Activated T-helper 1 cell treated with Interleukin-2 at 50 U/mL for 16 hours (primary cell): ENCODE measurements at places on chromosomes 7 and 10.

DNA sequence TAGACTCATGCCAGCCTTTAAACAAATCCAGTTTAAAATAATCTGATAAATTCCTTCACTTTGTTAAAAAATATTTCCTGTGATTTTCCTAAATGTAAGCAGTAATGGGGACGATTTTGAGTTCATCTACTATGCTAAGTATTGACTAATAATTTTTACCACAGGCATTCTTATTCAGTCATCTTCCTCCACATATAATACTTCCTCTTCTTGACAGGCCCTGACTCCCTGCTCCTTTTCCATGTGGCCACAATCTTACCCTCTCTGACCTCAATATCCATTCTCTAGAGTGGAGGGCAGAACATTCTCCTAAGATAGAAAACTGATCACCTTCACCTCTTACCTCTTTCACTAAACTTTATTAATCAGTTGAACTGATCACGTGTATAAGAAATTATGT lies 7.8 kb downstream of the DNAJC2 start:
- DNase-seq, result no peak

DNA sequence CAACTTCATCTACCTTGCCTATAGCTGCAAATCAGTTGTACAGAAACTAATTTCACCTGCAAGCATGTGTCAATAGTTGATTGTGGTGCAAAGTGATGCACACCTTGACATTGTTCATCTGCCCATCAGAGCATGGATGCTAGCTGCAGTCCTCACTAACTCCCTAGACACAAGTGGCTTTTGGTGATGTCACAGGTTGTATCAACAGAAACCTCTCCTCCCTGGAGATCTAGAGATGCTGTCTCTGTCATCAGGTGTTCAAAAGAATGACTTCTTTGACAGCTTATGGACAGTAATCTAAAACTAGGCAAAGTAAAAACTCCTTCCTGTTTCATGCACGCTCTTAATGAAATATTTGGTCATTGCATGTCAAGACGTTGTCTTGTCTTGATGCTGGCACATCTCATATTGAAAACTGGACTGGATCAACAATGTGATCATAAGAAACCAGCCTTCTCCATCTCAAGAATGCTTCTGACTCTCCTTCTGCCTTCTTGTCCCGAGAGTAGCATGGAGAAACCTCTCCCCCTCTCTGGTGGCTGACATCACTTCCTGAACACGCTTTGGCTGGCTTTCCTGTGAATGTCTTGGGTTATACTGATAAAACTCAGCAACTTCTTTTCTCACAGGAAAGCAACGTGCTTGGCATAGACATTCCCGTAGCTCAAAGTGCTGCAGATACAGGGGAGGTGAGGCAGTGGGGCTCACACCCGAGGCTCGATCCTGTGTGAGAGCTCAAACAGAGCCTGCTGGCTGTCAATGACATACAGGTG lies 176.2 kb upstream of the CDCA7L start:
- no peak for DNase-seq

- DNase-seq, result no peak
Measured at GRCh38 chr7:70758646-70759045, 373.3 kb upstream of the GALNT17 start.

- DNase-seq, result no peak
Measured at GRCh38 chr10:11691319-11691755, 50.8 kb upstream of the ECHDC3 start.

GRCh38 chr10:110725801-110726630 lies 81.9 kb downstream of the RBM20 start:
- no peak for DNase-seq

DNA sequence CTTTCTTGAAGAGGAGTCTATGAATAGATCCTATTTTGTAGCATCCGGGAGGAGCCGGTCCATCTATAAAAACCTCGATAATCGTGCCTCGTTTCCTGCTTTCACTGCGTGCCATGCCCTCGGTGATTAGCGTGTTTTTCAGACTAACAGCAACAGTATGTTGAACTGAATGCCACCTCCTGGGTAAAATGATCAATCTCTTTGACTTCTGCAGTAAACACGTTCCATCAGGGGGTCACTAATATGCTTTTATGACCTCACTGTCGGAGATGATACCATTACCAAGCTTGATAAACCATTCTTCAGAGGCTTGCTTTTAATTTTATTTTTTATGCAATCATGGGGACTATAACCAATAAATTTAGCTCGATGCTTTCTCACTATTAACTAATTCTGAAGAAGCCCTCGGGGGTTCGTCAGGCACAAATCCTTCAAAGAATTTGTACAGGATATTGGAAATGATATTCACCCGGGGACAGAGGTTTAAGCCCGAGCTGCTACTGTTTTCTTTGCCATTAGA lies 228.3 kb downstream of the ADARB2 start:
- DNase-seq, result no peak
